ENCODE measurements at places on chromosomes 2 and 18.

DNA sequence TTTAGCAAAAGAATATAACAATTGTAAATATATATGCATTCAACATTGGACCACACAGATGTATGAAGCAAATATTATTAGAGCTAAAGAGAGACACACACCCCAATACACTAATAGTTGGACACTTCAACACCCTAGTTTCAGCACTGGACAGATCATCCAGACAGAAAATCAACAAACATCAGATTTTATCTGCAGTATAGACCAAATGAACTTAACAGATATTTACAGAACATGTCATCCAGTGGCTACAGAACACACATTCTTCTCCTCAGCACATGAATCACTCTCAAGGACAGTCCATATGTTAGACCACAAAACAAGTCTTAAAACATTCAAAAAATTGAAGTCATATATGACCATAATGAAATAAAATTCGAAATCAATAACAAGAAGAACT is 22.1 kb upstream of the EVA1A start:
- no peak for DNase-seq

DNA sequence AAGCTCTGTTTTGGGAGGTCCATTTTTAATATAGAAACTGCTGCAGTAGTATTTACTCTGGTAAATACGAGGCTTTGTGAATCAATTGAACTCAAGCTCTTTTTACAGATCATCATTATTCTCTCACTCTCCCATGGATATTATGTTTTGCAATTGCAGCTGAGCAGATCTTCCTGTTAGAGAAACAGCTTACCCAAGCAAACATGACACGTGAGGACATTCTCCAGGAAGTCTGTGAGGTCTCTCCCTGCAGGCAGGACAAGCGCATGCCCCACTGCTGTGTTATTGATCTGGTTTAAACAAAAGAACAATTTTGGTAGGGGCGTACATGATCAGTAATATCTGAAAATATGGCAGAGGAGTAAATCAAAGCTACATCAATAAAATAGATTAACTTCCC is 72.1 kb downstream of the COL6A3 start:
- no peak for DNase-seq

DNA sequence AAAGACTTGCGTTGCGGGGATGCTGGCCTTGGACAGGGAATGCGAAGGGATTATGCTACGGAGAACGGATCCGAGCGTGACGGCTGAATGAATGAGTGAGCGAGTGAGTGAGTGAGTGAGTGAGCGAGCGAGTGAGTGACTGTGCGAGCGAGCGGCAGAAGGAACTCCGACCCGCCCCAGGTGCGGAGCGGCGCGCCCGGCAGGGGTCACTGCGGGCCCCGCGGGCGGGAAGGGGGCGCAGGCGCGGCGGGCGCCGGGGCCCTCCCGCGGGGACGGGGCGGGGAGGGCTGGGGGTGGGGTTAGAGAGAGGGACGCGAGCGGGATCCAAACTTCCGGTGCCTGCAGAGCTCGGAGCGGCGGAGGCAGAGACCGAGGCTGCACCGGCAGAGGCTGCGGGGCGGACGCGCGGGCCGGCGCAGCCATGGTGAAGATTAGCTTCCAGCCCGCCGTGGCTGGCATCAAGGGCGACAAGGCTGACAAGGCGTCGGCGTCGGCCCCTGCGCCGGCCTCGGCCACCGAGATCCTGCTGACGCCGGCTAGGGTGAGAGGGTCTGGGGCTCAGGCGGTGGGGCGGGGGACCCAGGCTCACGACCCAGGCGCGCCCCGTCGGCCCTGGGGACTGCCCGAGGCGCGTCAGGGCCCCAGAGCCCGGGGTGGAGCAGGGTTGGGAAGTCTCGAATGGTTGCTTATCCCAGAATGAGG is at the start of gene ITM2C:
Gene ITM2C, plus strand, starts transcription at position 338 of the 702 bp plus-strand sequence. Its CDS starts 84 bp downstream, at position 422.
- peak; percentile 71 for DNase-seq

DNA sequence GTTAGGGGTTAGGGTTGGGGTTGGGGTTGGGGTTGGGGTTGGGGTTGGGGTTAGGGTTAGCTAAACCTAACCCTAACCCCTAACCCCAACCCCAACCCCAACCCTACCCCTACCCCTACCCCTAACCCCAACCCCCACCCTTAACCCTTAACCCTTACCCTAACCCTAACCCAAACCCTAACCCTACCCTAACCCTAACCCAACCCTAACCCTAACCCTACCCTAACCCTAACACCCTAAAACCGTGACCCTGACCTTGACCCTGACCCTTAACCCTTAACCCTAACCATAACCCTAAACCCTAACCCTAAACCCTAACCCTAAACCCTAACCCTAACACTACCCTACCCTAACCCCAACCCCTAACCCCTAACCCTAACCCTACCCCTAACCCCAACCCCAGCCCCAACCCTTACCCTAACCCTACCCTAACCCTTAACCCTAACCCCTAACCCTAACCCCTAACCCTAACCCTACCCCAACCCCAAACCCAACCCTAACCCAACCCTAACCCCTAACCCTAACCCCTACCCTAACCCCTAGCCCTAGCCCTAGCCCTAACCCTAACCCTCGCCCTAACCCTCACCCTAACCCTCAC is 24.1 kb upstream of the RABL2A start:
- DNase-seq: no peak

DNA sequence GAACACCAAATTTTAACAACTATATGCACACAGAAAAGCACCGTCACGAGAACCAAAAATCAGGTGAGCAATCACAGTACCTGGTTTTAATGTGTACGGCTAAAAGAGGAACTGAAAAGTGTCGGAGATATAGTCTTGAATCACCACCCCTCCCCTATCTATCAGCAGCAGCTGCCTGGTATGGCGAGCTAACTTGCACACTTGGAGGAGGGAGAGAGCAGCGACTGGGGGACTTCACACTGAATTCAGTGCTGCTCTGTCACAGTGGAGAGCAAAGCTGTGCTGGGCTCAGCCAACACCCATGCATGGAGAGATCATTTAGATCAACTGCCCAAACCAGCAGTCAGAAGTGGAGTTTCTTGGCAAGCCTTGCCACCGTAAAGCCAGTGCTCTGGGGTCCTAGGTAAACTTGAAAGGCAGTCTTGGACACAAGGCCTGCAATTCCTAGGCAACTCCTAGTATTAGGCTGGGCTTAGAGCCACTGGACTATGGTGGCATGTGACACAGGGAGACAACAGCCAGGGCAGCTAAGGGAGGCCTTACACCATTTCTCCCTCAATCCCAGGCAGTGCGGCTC is 89.2 kb upstream of the CD226 start:
- no peak for DNase-seq

DNA sequence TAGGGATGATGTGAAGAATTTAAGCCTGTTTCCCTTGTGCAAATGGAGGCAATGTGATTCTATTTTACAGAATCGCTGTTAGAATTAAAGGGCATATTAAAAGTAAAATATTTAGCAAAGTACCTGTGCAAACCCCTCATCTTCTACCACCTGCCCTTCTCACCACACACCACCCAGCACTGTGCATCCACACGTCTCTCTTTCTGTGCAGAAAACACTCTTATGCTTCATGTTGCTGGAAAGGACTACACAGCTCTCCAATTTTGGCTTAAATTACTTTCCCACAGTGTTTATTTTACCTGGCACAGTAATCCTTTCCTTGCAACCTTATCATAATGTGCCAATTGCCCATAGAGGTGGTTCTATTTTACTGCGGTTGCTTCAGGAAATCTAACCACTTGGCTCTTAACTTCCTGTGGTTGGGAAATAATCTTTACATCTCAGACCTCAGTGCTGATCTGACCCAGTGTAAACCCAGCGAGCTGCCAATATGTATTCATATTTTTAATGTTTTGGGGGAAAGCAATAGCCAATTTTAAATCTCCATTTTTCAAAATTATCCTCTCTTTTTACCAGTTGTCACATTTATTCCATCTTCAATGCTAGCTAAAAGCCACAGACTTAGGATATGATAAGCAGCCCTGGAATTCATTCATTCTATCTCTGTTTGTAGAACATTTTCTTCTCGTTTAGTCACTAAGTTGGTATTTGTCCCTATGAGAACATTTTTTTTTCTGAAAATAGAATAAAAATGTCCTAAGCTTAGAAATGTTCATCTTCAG is 250.9 kb downstream of the DSEL start:
- DNase-seq: peak; percentile 53
